ENCODE measurements at places on chromosomes 1 and 21.

- no peak for DNase-seq
Observed at GRCh38 chr1:106798991-106799390, 257.5 kb upstream of the PRMT6 start.

- no peak for DNase-seq
Observed at GRCh38 chr21:36171741-36172331, 15.2 kb downstream of the DOP1B start.

DNA sequence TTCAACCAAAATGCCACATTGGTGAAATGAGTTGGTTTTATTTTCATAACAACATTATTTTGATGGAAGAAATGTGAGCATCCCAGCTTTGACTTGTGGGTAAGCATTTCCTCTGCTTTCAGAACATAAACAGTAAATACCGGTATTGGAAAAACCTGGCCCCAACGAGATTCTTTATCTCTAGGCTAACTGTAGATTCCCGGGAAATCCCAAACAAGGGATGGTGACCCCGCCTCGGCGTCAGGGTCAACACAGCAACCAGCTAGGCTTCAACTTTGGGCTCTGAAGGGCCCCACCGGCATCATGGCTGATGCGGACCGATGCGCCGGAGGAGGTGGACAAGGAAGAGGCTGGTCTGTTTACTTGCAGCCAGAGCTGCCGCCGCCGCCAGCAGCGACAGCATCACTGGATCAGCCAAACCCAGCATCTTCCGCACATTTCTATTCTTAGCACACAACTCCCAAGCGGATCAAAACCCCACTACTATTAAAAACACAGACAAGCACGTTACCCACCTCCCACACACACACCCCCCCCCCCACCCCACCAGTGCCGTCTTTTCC, 1.1 kb downstream of the AKT3 start:
- no peak for DNase-seq

DNA sequence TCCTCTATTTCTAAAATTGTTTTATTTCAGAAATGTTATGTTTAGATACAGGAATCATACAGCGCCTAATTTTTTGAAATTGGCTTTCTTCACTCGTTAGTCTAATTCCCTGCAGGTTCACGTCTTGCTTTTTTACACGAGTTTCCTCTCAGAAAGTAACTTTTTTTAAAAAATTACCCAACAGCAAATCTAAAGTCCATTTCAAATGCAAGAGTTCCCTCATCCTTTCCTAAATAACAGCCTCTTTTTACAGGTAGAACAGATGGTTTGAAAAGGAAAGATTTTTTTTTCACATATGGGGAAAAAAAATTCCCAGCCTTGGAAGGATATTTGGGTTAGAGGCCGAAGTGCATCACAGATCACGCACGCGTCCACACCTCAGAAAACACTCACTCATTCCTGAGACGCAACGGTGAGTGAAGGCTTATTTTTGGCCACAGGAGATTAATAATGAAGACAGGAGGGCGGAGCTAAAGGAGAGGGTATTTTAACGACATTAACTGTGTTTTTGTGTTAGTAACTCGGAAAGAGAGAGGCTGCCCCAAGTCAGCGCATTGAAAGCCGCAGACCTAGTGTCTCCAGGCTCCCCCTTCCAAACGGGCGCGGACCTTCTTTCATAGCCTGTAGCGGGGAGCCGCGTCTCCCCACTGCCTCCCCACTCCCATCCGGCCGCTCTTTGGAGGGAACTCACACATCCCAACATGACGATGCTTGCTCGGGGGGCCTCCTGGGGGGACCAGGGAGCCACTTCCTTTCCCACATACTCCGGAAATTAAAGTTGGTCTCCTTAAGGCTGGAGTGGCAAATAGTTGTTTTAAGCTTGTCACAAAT, 969 bp upstream of the RIPK4 start:
- DNase-seq = no peak

Data from activated effector memory CD4-positive, alpha-beta T cell treated with Interleukin-2 at 50 U/mL for 16 hours (primary cell).